Stimulated activated CD8-positive, alpha-beta memory T cell treated with anti-CD3 and anti-CD28 coated beads, Interleukin-4, amount 100 ng/mL, for 24 hours (primary cell): ENCODE measurements at places on chromosomes 5 and 9.

- DNase-seq, result no peak
These were observed 78.9 kb upstream of the GABRP start for GRCh38 chr5:170704417-170705192.

DNA sequence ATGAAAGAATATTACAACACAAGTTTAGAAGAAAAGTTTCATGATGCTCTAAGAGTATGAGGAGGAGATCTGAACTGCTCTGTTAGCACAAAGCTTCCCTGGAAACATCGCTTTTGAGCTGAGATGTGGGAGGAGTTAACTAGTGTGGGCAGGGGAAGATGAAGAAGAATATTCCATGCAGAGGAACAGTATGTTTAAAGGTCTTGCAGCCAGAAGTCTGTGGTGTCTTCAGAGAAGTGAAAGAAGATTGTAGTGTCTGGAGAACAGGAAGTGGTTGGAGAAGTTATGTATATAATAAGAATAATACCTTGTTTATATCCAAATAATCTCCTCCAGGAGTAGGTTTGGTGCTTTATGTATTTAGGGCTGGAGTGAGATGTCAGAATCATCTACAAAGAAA lies 406.7 kb downstream of the MAN2A1 start:
- DNase-seq, result no peak

GRCh38 chr9:4298255-4299004 lies 1.4 kb downstream of the GLIS3 start:
- DNase-seq, result no peak

DNA sequence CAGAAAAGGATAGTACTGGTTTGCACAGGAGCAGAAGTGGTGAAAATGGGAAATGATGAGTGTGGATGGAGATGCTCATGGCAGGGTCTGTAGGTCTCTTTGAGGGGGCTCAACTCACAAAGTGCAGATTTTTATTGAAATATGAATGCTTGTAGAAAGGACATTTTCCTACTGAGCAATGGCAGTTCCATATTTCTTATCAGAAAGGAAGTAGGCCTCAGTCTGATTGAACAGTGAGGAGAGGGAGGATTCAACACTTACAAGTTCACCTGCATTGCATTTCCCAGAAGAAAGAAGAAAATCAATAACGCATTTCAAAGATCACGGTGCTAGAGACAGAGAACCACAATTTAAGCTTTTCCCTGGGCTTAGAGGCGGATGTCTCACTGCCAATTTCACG lies 49.2 kb downstream of the ANXA2R start:
- DNase-seq, result no peak

DNA sequence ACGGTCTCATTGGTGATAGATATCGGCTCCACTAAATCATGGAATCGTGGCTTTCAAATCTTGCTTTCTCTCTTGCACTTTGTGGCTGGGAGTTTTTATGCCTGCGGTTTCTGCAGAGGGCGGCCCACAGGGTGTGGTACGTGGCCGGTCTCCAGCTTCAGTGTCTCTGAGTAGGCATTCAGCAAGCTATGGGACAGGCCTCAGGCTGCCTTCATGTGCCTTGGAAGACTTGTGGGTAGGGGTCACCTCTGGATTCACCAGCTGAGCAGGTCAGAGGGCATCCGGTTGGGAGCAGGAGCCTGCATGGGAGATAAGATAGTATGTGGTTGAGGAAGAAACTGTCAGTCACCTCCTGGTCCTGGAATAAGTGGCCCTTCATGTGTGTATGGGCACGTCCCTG lies 47.7 kb downstream of the AMBP start:
- DNase-seq, result no peak

DNA sequence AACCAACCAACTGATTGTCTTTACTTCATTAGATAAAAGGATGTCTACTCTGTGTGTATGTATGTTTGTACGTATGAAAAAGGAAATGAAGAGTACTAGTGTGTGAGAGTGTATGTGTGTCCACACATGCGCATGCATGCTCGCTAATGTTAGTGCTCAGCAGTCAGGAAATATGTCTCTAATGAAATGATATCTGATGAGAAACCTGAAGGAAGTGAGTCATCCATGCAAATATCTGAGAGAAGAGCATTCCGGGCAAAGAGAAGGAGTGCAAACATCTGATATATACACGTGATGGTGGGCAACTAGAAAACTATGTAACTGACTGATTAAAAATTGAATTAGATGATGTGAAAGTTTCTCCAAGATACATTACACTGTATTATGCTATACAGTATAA lies 29.6 kb upstream of the UGCG start:
- DNase-seq, result no peak

GRCh38 chr9:33452828-33453271 lies 5.5 kb upstream of the AQP3 start:
- DNase-seq, result peak; percentile 46

GRCh38 chr9:129095908-129096307 lies 14.7 kb downstream of the CRAT start:
- DNase-seq, result no peak
